ENCODE measurements at places on chromosomes 2 and 18. TPM values are rescaled to one million over a fixed set of nuclear protein-coding genes. Genes with fewer than 3 reads are reported as not detected.

Gene VSNL1
- 10.4 TPM for total RNA-seq

Gene ANO7
- total RNA-seq, result 0.35 TPM

DNA sequence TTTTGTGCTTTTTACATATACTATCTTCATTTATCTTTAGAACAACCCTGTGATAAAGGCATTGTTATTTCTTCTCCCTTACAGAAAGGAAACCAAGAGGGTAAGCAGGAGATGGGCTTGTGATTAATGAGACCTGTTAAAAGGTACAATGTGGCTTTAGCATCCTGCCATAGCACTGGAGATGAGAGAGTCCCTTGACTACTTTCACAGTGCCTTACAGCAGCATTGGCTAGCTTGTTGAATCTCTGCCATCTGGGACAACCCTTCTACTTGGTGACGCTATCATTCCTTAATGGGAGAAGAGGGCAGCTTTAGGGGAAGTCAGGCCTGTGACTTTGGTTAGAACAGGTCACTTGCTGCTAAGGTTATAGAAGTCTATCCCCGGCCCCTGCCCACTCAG lies 68.1 kb upstream of the LYPD6B start:
- no peak for DNase-seq

DNA sequence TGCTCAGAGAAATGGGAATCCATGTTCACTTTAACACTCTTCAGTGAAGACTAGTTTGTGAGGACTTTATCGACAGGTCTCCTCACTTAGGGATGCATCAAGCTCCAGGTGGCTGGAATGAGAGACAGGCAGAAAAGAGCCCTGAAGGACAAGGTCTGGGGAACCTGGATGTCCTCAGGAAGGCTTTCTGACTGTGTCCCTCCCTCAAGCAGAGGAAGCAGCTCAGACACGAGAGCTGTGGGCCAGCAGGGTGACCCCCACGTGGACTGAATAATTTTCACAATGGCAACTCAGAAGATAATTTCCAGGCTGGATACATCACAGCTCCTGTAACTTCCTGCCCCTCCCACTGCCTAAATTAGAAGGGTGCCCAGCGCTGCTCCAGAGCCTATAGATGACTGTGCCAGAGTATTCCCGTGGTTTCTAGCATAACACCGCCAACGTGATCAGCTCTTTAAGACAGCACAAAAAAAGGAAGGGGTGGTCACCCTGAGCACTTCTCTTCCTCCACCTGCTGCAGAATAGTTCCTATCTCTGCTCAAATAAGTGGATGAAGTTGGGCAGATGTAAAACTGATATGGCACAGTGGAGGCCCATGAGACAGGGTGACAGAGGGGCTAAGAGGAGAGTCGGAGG lies 25.7 kb upstream of the NCK2 start:
- DNase-seq, result no peak

- DNase-seq, result peak; percentile 30
Measured at GRCh38 chr2:14182227-14182946, 450.1 kb upstream of the LRATD1 start.

GRCh38 chr2:43576981-43577892 lies 18.6 kb downstream of the THADA start:
- DNase-seq, result no peak

Data from Right ventricle myocardium superior (tissue), 1 donor.